Activated naive CD8-positive, alpha-beta T cell treated with anti-CD3 and anti-CD28 coated beads for 36 hours (primary cell): ENCODE measurements at places on chromosomes 3 and 15. TPM values are rescaled to one million over a fixed set of nuclear protein-coding genes. Genes with fewer than 3 reads are reported as not detected.
A peak's percentile ranks its signal among the peaks of the same experiment; 100 is the strongest.

The DCLK3 gene
- 0.10 TPM for total RNA-seq

- no peak overlapping the region for H3K4me3 ChIP-seq
- H3K4me1 ChIP-seq = peaks cover 5% of the 10 kb centered on the region
- no peak for DNase-seq
- no peak overlapping the region for H3K27ac ChIP-seq
- H3K27me3 ChIP-seq = no peaks in the 10 kb centered on the region
Measured at GRCh38 chr15:47817969-47818548, 100.8 kb downstream of the SEMA6D start.

DNA sequence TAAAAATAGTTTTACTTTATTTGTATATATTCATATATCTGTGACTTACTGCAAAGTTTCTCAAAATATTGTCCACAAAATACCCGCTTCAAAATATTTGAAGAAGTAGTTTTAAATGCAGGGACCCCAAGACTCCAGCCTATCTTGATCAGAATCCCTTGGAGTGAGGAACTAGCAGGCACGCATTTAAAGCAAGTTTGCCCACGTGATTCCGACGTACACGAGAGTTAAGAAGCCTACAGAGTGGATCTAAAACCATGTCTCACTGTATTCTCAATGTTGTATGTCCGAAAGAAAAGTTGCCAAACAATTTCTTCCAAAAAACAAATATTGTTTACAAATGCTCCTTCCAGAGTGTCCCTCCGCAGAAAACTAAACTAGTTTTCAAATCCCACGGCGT is 1.7 kb downstream of the GABRB3 start:
- no peaks in the 10 kb centered on the region for H3K4me1 ChIP-seq
- peaks cover 56% of the 10 kb centered on the region for H3K27me3 ChIP-seq

DNA sequence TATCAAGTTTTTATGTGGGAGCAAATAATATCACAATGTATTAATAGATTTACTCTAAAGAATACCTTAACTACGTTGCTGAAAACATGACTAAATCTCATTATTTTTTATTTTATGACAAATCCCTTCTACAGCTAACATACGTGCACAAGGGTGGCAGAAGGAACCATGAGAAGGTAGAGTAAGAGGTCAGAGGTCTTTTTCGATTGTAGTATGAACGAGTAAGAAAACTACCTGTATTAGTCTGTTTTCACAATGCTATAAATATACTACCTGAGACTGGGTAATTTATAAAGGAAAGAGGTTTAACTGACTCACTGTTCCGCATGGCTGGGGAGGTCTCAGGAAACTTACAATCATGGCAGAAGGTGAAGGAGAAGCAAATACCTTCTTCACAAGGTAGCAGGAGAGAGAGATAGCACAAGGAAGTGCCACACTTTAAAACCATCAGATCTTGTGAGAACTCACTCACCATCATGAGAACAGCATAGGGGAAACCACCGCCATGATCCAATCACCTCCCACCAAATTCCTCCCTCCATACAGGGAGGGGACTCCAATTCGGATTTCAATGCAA is 95.3 kb downstream of the SUCLG2 start:
- no peak for DNase-seq
- peaks cover 48% of the 10 kb centered on the region for H3K36me3 ChIP-seq
- no peak overlapping the region for H3K4me3 ChIP-seq
- H3K4me1 ChIP-seq = peaks cover 18% of the 10 kb centered on the region
- no peaks in the 10 kb centered on the region for H3K27me3 ChIP-seq

GRCh38 chr3:101529816-101530685 is 17.0 kb upstream of the SENP7 start:
- no peak overlapping the region for H3K4me3 ChIP-seq
- peak overlapping the region; percentile 62 for H3K27ac ChIP-seq
- H3K27me3 ChIP-seq = no peaks in the 10 kb centered on the region
- peaks cover 5% of the 10 kb centered on the region for H3K36me3 ChIP-seq
- DNase-seq = no peak

The FANCD2 gene
- total RNA-seq = 85.1 TPM

The ADGRG7 gene
- total RNA-seq = not detected

The HTR3E gene
- total RNA-seq = not detected
